ENCODE measurements at places on chromosomes 7 and 10.

DNA sequence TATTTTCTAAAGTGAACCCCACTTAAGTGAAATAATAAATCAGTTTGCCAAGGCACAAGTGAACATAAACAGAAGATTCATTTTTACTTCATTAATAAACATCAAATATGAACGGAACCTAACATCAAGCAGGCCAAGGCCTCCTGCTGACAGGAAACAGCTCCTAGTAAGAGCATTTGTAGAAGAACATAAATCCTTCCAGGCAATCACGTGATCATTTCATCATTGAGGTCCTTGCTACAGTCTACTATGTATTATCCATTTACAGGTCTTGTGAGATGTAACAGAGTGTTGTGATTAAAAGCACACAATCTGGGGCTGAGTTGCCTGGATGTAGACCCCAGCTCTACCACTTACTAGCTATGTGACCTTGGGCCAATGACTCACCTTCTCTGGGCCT is 70.6 kb downstream of the CALD1 start:
- DNase-seq = no peak

GRCh38 chr10:63699785-63700613 is 178.8 kb downstream of the REEP3 start:
- no peak for DNase-seq

DNA sequence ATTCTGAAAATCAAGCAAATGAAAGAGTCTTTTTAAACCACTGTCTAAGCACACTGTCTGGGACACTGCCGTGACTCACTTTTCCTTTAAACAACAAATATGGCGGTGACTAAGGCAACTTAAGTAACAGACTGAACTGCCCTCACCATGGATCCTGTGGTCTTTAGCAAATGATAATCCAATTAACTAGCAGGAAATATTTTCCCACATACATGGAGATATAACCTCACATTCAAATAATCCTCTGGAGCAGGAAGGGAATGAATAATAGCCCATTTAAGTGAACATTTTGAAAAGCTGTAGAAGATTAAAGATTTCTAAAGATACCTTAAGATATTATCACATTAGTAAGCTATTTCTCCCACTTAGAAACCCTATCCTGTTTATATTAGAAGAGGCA is 40.3 kb upstream of the LRRC17 start:
- no peak for DNase-seq

DNA sequence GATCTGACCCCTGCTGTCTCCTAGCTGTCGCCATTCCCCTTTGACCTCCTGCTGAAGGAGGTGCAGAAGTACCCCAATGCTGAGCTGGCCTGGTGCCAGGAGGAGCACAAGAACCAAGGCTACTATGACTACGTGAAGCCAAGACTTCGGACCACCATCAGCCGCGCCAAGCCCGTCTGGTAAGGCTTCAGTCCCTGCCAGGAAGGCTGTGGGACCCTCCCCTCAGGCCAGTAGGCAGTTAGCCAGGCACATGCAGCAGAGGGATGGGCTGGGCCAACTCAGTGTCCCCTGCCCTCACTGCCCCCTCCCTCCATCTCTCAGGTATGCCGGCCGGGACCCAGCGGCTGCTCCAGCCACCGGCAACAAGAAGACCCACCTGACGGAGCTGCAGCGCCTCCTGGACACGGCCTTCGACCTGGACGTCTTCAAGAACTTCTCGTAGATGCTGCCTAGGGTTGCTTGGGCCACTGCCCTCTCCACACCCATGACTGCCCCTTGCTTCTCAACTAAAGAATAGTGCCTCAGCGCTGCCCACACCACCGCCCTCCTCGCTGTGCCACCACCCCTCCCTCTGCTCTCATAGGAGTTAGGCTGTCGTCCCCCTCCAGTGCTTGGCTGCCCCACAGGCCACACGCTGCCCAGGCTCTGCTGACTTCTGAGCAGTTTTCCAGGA is 41.0 kb upstream of the ZMIZ2 start:
- DNase-seq = no peak

- no peak for DNase-seq
Measured at GRCh38 chr10:133618851-133619250, 7.7 kb downstream of the FRG2B start.

DNA sequence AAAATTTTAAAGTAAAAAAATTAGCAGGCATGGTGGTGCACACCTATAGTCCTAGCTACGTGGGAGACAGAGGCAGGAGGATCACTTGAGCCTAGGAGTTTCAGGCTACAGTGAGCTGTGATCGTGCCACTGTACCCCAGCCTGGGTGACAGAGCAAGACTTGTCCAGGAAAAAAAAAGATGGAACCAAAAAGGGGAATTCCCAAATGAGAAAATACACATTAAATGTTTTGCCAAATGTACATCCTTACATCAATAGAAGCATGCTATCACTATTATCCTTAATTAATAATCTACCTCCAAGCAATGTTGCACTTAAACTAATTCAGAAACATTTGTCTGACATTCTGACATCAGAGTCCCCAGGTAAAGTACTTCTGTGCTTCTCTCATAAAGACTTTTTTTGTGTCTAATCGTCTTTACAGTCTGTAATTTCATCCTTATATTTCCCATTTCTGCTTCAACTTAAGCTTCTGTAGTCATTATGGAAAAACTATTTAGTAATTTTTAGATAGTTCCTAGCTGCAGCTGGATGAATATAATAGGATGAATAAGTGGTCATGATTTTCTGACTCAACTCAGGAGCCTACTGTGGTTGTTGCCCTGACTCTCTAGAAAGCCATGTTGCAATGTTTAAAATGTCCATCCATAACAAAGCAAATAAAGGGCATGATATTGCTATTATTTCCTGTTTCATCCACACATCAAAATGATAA is 57.7 kb downstream of the MYPN start:
- DNase-seq = no peak

GRCh38 chr7:1748839-1749173 is 78.7 kb downstream of the ELFN1 start:
- DNase-seq = no peak

- no peak for DNase-seq
Measured at GRCh38 chr10:77241350-77241725, 396.3 kb downstream of the KCNMA1 start.

GRCh38 chr7:149153346-149153745 is 6.1 kb downstream of the ZNF398 start:
- no peak for DNase-seq

DNA sequence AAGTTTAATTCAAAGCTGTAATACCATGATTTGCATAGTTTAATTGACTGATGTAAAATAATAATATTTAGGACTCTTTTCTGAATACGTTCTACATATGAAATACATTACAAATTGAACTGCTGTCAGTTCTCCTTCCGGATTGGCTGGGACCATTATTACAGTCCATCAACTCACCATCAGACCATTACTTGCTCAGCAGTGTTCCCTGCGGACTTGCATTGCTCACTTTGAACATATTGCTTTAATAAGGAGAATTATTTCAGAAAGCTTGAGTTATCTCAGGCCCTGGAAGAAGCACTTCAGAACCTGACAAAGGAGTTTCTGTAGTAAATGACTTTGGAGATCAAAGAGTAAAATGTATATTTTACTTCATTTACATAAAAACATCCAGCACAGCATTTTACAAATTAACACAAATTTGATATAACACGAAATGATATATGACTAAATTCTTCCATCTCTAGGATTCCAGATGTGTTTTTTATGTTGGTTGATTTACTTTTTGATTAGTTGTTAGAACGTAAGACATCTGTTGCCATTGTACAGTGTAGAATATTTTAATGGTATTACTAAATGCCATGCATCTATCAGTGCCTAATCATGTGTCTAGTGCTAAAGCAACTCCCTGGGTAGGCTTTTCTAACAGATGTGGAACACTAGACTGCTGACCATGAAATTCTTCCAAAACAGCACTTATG is 418.5 kb upstream of the SEMA3A start:
- DNase-seq = no peak

GRCh38 chr7:138431517-138431916 is 28.5 kb upstream of the TRIM24 start:
- no peak for DNase-seq

DNA sequence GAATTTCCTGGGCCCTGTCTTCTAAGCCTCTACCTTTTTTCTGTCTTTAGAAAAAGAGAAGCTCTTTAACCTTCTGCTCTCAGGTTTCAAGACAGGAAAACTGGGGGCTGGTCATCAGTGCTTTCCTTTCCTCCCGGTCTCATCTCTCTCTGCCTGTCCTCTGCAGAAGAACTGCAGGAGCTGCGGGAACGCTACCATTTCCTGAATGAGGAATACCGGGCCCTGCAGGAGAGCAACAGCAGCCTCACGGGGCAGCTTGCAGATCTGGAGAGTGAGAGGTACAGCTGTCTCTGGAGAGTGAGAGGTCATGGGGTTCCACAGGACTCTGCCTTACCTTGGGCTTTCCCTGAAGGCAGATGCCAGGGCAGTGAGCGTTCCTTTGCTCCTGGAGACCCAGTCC is 12.7 kb downstream of the CCDC136 start:
- DNase-seq = no peak

- DNase-seq = no peak
Measured at GRCh38 chr7:47314728-47315607, 266.9 kb downstream of the TNS3 start.

DNA sequence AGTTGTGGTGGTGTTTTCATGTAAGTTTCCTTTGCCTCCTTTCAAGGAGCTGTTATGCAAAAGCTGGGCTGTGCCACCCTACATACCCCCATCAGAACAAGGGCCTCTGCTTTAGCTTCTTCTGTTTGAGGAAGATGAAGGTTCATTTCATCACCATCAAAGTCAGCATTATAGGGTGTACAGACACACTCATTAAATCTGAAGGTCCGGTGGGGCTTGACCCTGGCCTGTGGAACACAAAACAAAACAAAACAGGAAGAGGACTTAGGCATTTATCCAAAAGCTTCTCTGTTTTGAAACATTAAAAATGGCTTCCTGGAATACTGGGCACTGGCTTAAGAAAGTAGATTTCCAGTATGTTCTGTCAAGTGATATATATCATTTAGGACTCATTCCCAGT is 15.8 kb downstream of the POLR3A start:
- no peak for DNase-seq

DNA sequence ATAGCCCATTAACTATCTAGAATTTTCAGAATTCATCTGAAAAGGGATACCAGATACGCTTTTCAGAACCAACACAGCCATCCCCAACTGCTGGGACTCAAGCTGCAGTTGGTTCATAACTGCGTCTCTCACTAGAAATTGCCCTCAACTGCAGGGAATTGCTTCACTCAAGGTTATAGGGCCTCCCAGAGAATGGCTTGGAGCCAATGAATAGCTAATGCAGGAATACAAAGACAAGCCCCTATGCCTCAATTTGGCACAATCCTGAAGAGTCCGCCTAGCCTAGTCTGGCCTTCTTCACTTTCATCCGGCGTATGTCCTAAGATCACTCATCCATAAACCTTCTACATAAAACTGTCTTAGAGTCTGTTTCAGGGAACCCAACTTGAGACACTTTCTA is 164.0 kb downstream of the SKAP2 start:
- no peak for DNase-seq

DNA sequence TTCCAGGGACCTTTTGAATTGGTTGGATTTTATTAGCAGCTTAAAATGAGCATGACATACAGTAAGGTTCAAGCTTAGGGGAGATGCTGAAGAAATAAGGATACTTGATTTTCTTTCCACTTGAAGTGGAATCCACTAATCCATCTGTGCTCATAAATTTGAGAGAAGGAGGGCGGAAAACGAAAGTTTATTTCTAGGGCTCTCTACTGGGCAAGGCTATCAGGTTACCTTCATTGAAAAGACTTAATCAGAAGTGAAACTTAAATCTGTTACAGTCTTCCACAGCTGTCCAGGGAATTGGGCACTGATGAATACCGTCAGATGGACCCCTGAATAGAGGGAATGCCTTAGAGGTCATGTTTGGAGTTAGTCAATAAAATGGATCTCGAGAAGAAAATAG is 21.8 kb downstream of the AUTS2 start:
- DNase-seq = no peak

- no peak for DNase-seq
Measured at GRCh38 chr7:132544999-132545398, 31.3 kb downstream of the PLXNA4 start.

GRCh38 chr7:159195946-159196345 is 51.3 kb upstream of the VIPR2 start:
- DNase-seq = no peak

DNA sequence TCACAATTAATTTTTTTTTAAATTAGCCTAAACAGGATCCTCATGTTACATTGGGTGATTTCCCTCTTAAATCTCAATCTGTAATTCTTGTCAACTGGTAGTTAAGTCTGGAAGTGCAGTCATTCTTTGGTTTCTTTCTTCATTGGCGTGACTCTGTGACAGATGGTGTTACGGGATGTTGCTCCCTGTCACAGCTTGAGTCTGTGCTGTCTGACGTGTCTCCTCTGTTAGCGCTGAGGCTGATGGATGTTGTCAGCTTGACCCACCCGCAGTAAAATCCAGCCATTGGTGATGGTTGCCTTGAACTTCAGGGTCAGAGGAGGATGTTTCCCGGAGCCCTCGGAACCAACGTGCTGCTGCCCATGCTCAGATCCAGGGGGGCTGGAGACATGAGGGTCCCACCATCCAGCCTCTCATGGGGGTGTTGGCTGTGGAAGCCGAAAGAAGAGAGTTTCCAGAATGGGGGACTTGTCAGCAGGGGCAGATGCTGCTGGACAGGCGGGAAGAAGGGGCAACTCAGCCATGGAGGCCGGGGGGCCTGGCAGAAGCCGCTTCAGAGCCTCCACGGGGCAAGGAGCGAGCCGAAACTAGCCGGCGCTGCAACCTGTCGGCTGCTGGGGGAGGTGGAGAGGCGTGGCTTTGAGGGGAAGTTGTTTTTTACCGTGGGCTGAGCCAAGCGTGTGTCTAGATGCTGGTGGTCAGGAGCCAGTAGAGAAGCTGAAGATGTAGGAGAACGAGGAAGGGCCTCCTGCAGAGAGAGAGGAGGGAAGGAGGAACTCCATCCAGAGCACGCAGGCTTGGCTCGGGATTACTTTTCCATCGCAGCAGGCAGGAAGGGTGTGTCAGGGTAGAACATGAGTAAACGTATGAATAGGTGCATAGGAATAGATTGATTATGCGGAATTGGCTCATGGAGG is 3.5 kb downstream of the SUN1 start:
- no peak for DNase-seq

DNA sequence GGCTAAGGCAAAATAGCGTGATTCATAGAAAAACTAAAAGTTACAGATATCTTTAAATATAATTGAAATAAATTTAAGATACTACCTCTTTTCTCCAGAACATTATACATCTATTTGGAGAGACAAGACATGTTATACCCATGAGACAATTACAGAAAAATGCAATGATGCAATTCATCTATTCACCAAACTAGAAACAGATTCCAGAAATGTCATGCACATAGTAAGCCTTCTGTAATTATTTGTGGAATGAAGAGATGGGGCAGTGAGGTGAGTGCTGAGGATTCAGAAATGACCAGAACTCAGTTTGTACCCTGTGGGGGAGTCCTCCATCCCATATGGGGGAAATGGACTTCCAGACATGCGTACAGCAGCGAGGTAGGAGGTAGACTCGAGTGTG is 99.4 kb downstream of the MKX start:
- no peak for DNase-seq

GRCh38 chr10:8325024-8325980 is 270.8 kb downstream of the GATA3 start:
- DNase-seq = no peak

GRCh38 chr7:18590241-18590640 is 94.7 kb downstream of the HDAC9 start:
- no peak for DNase-seq

- DNase-seq = no peak
Measured at GRCh38 chr7:151777908-151778670, 98.8 kb downstream of the PRKAG2 start.

Data from GM12878 (cell line).